Fibroblast of mammary gland (primary cell): ENCODE measurements at places on chromosomes 7 and 10.

DNA sequence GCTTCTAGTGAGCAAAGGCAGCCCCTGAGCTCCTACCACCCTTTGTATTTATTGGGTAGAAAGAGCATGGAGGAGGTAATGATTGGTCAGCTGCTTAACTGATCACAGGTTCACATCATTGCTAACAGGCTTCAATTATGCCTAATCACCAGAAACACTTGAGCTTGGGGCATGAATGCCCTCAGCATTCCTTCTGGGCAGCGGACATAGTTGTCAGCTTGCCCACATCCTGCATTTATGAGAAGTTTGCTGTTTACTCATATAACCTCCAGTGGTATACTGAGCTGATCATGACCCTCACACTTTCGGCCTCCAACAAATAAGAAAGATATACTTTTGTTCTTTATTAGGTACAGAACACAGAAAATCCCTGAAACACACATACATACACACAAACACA lies 140.3 kb upstream of the ODAD2 start:
- DNase-seq = no peak

DNA sequence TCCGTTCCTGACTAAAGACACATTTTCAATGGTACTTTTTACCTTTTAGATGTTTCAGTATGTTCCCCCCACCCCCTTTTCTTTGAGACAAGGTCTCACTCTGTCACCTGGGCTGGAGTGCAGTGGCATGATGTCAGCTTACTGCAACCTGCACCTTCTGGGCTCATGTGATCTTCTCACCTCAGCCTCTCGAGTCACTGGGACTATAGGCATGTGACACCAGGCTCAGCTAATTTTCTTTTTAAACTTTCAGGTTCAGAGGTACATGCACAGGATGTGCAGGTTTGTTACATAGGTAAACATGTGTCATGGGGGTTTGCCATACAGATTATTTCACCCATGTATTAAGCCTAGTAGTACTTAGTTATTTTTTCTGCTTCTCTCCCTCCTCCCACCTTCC lies 99.3 kb upstream of the RPA3 start:
- DNase-seq = no peak

DNA sequence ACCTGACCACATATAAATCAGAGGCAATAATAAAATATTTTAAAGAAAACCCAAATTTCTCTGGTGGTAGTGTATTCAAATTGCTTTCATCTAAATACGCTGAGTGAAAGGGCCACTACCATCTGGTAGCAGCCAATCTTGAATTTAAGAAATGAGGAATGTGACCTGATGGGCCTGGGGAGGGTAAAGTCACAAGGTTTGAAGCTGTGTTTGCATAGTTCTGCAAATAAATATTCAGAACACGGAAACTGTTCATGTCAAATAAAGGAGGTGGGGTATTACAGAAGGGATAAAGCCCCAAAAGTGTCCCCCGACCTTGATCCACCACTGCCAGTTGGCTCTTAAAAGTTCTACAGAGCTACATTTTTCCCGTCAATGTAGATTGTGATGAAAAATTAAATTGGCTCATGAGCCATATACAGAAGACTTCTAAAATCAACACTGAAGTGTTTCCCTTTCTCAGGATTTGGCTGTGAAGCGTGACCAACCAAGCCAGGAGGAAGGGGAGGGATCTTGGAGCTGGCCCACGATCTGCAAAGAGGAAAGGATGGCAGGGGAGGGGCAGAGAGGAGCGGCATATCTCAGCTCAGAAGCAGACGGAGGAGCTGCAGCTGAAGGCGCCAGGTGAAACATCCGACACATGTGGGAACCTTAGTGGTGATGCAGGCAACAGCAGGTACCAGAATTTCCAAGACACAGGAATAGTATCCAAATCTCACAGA lies 39.6 kb downstream of the MPP7 start:
- no peak for DNase-seq

- DNase-seq = no peak
Observed at GRCh38 chr10:44674536-44675386, 236.4 kb upstream of the TMEM72 start.

GRCh38 chr7:42661312-42661711 lies 250.6 kb downstream of the C7orf25 start:
- peak; percentile 72 for DNase-seq

DNA sequence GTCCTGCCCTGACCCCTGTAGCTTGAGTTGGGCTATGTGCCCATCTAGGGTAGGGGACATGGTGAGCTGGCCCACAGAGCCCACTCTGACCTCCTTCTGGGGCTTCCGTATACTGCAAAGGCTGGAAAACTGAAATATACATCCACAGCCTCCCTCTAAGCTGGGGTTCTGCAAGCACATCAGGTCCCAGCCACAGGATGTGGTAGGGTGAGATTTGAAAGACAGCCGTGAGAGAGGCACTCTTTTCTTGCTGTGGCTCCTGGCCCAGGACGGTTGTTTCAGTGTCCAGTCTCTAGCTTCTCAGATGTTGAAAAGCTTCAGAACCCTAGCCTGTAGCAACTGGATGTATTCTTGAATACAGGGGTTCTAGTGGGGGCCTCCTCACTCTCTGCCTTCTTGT lies 60.1 kb upstream of the ADRB1 start:
- no peak for DNase-seq

DNA sequence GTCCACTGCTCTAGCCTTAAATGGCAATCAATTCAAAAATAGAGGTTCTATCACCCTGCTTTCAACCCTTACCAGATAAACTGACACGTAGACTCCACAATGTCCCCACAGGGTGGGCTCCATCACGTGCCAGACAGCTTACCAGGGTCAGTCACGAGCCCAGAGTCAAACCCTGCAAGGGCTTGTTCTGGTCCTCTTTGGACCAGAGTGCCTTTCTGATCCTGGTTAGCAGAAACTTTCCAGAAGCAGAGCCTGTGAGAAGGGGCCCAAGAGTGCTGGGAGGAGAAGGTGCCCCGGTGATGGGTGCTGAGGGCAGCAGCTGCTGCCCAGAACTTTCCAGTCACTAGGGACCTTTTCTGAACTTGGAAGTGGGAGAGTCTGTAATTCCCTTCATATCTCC lies 354 bp upstream of the GIMAP5 start:
- no peak for DNase-seq

GRCh38 chr10:14617852-14618251 lies 156.8 kb downstream of the FAM107B start:
- DNase-seq = peak; percentile 72

GRCh38 chr10:46310851-46311250 lies 24.1 kb downstream of the ANTXRL start:
- no peak for DNase-seq

DNA sequence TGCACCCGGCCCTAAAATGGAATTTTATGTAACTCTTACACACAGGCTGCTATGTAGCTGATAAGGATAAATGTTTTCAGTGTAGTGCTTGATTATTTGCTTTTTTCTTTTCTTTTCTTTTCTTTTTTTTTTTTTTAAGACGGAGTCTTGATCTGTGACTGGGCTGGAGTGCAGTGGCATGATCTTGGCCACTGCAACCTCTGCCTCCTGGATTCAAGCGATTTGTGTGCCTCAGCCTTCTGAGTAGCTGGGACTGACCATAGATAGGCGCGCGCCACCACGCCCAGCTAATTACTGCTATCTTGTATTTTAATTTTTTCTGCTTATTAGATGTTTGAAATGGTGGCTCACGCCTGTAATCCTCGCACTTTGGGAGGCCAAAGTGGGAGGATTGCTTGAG lies 3.4 kb downstream of the RABGEF1 start:
- DNase-seq = no peak

- no peak for DNase-seq
Observed at GRCh38 chr7:20244334-20245120, 27.3 kb upstream of the MACC1 start.

GRCh38 chr7:97307521-97308108 lies 190.1 kb downstream of the SDHAF3 start:
- DNase-seq = peak; percentile 46

GRCh38 chr7:69710768-69711438 lies 112.6 kb downstream of the AUTS2 start:
- DNase-seq = no peak

- no peak for DNase-seq
Observed at GRCh38 chr10:127414024-127414423, 135.1 kb upstream of the NPS start.

- no peak for DNase-seq
Observed at GRCh38 chr7:123271856-123272255, 72.1 kb upstream of the SLC13A1 start.

GRCh38 chr7:36781011-36781738 lies 56.9 kb upstream of the AOAH start:
- DNase-seq = no peak

DNA sequence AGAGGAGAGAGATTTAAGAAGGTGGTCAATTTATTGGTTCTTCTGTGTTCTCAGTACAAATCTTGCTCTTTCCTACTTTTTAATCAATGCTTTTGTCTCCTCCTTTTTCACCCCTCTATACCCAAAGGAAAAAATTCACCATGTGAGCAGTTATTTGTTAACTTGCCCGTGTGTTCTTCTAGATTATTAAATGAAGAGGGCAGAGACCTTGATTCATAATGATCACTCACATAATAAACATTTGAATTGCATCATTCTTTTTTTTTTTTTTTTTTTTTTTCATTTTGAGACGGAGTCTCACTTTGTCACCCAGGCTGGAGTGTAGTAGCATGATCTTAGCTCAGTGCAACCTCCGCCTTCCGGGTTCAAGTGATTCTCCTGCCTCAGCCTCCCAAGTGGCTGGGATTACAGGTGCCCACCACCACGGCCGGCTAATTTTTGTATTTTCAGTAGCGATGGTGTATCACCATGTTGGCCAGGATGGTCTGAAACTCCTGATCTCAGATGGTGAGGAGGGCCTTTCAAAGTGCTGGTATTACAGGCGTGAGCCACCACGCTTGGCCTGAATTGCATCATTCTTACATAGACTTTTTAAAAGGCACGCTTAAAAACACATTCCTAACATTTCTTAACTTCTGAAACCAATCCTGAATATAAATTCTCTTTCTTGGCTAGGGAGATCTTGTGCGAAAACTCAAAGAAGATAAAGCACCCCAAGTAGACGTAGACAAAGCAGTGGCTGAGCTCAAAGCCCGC lies 3.6 kb downstream of the GARS1 start:
- DNase-seq = peak; percentile 56

GRCh38 chr7:123738356-123738755 lies 10.4 kb downstream of the WASL start:
- DNase-seq = no peak

DNA sequence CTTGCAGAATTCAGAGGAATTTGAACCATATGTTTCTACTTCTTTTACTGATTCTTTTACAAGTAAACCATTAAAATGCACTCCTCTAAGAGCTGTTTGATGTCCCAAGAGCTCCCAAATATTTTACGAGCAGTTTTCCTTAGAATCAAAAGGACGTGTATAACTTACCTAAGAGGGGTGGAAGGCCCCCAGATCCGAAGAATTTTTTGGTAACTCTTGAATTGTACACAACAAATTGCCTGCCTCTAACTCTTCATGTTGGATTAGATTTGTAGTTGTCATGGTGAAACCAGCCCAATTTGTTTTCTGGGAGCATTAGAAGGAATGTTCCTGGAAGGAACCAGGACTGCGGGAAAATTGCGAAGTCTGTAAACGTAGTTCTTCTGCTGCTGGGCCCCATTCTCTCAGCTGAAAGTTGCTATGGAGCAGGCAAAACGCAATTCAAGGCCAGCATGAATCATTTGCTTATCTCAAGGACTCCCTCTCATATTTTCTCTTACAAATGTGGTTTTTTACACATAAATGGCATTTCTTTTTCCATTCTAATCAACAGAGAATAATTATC lies 124.8 kb upstream of the TMEM72 start:
- DNase-seq = peak; percentile 49

DNA sequence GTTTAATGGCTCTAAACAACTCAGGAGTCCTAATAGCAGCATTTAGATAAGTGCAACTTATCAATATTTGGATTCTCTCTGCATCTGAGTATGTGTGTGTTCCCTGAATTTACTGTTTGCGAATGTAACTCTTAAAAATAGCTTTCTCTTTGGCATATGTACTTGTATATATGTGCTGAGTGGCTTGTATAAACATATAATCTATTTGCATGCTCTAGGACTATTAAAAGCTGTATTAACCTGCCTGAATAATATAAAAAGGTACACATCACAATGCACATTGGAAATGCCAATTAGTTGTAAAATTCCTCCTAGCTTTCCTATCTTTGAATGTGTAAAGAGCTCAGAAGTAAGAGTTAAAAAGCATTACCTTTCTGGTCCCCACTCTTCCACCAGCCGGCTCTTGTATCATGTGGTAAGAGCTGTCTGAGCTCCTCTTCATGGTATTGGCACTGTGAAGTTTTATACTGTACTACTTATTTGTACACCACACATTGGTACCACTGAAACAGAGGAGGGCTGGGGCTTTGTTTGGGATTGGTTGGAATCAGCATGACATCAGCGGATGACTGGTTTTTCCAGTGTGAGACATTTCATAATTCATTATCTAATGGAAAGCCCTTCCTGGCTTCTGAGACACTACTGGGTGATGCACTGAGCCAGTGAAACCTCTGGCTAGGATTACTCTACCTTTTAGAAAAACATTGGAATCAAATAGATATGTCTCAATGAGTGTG lies at the start of gene INHBA:
Gene INHBA (minus strand): TSS at position 456 of the 737 bp plus-strand sequence. CDS start 2,716 bp downstream, outside the sequence.
- DNase-seq = peak; percentile 95

GRCh38 chr7:116354171-116354545 lies 143.8 kb downstream of the TES start:
- peak; percentile 71 for DNase-seq

DNA sequence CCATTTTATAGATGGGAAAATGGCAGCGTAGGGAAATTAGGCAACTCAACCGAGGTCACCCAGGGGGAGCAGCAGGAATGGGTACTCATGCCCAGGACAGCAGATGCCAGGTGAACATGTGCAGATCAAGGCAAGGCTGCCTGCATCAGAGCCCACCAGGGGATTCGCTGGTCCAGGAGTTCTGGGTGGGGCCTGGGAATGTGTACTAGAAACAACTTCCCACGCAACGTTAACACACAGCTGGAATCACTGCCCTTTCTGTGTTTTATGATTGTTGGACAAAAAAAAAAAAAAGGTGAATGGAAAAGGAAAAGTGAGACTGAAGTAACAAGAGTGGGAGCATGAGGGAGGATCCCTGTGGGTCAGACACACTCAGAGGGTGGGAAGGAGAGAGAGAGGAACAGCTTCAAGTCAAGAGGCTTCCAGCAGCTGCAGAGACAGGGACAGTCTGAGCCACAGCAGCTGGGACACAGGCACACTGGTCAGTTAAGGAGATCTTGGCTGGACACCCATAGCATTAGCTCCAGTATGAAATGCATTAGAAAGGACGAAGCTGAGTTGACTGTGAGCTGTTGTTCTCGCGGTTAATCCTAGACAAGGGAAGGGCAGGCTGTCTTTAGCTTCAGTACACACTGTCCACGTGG lies 187.9 kb upstream of the INHBA start:
- DNase-seq = peak; percentile 57
